ENCODE measurements at places on chromosomes 7 and 10.
A peak's percentile ranks its signal among the peaks of the same experiment; 100 is the strongest.

DNA sequence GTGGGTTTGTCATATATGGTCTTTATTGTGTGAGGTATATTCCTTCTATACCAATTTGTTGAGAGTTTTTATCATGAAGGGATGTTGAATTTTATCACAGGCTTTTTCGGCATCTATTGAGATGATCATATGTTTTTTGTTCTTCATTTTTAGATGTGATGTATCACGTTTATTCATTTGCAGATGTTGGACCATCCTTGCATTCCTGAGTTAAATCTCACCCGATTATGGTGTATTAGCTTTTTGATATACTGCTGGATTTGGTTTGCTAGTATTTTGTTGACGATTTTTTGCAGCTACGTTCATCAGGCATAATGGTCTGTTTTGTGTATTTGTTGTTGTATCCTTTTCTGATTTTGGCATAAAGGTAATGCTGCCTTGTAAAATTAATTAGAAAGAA is 311.0 kb downstream of the PTEN start:
- DNase-seq = no peak

DNA sequence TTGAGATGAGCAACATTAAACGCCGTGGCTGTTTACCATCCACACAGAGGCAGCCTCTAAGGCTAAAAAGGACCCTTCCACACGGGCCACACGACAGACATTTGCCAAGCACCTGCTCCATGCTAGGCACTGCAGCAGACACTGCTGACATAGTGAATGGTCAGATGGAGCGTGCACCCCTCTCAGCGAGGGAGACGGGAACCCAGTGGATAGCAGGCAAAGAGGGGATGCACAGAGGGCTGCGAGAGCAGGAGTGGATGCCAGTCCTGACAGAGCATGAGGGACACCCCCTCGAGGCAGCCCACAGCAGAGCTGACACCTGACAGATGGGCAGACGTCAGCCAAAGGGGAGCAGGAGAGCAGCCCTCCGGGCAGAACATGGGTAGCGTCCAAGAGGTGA is 5.6 kb upstream of the STK32C start:
- DNase-seq = no peak

- DNase-seq = peak; percentile 52
Measured at GRCh38 chr7:150404805-150405583, 25.9 kb downstream of the ZNF775 start.

DNA sequence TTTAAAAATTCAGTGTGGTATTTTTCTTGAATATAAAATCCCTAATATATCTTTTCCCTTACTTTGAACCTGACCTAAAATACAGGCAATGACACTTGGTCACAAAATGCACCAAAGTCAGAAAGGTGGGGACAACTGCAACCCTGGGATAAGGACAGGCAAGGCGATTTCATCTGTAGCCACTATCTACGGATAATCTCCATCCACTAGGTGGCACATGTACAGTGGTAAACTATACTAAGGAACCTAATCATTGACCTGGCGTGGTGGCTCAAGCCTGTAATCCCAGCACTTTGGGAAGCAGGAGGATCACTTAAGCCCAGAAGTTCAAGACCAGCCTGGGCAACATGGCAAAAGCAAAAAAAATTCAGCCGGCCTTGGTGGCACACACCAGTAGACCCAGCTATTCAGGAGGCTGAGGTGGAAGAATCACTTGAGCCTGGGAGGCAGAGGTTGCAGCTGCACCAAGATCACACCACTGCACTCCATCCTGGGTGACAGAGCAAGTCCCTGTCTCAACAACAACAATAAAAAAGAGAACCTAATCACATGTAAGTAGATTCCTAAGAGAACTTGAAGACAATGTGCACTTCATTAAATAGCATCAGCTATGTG is 98.9 kb downstream of the KMT2C start:
- no peak for DNase-seq

- no peak for DNase-seq
Measured at GRCh38 chr7:12967322-12967721, 279.9 kb downstream of the ARL4A start.

DNA sequence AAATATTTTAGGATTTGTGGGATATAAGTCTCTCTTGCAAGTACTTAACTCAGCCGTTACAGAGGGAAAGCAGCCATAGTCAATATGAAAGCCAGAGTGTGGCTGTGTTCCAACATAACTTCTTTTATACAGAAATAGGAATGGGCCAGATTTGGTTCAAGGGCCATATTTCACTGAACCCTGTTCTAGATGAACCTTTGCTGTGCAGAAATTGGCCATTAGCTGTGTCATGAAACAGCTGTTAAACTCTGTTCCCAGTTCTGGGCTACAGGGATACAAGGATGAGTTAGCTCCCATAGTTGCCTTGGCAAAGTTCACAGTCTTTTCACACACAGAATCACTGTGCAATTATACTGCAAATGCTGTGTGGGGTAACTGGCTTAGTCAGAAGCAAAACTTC is 213.9 kb upstream of the LRRN3 start:
- DNase-seq = no peak

- DNase-seq = no peak
Measured at GRCh38 chr10:61301575-61301974, 151.6 kb downstream of the TMEM26 start.

DNA sequence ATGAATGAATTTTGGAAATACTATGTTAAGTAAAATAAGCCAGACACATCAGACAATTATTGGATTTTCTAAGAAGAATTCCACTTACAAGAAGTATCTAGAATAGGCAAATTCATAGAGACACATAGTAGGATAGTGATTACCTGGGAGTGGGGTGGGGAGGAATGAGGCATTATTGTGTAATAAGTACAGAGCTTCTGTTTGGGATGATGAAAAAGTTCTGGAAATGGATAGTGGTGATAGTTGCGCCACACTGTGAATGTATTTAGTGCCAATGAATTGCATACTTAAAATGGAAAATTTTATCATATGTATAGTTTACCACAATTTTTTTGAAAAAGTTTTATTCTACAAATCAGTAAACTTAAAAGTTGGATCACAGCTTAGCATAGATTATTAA is 297.2 kb upstream of the KAT6B start:
- DNase-seq = no peak

GRCh38 chr7:13708670-13709069 is 280.8 kb downstream of the ETV1 start:
- DNase-seq = no peak

DNA sequence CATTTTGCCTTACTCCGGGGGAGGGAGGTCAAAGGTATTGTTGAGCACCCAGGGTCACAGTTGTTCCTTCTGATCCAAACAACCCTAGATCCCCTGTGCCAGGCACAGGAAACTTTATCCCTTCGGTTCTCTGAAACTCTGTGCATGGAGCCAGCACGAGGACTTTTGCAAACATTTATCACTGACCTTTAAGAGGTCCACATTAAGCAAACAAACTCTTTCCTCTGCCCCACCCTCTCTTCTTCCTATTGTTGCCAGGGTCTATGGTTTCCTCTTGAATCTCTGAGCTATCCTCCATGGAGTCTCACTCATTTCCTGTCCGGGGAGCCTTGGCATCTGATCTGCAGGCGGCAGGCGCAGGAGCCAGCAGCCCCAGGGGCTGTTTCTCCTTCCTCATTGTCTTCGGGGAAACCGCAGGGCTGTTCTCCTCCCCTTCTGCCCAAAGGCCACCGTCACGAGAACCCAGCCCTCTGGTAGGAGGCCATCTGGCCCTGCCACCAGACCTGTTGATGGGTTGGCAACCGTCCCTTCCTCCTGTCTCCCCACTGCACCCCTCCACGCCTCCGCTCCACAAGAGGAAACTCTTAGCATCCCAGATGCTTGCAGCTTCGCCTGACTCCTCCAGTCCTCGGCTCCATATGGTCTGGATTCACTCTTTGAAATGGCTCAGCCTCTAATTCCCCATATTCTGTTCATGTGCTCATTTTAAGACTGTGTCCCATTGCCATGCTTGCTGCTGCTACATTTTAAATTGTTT is 327.3 kb upstream of the NRP1 start:
- no peak for DNase-seq

DNA sequence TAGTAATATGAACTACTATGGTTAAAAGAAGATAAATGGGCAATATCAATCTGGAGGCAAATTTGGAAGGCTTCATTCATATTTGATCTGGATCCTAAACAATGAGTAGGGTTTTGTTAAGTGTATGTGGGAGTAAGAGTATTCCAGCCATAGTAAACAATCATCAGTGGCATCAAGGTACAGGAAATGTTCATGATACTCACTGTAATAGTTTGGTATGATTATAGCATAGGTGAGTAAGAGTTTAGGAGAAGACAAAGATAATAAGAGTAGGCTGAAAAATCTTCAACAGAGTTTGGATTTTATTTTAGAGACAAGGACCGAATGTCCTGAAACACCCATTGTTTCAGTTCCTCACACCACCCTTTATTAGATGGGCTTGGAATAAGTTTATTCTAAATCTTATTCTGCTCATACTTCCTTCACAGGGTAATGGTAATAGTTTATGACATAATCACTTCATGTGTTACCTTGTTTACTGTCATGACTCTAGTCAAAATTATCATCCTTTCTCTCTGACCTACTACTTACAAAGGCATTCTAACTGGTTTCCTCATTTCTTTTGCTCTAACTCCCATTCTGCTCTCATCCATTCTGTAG is 38.9 kb downstream of the BRAF start:
- DNase-seq = no peak

DNA sequence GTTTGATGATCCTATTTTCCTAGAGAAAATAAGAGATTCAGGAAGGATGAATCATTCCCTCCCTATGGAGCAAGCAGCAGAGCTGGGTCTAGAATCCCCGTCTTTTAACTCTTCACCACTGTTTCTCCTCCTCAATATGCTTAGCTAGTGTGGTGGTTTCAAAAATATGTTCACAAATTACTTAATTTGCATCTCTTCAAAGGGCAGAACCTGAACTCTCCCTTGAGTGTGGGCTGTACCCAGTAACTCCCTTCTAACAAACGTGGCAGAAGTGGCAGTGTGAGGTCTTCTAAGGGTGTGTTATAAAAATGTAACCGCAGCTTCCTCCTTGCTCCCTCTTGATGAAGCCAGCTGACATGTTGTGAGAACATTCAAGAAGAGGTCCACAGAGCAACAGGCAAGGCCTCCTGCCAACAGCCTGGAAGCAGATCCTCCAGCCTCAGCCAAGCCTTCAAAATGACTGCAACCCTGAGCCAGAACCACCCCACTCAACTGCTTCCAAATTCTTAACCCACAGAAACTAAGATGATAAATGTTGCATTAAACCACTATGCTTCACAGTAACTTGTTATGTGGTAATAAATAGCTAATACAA is 36.6 kb downstream of the SRPK2 start:
- DNase-seq = peak; percentile 8

GRCh38 chr10:63456437-63457210 is 9.2 kb downstream of the JMJD1C start:
- DNase-seq = no peak

DNA sequence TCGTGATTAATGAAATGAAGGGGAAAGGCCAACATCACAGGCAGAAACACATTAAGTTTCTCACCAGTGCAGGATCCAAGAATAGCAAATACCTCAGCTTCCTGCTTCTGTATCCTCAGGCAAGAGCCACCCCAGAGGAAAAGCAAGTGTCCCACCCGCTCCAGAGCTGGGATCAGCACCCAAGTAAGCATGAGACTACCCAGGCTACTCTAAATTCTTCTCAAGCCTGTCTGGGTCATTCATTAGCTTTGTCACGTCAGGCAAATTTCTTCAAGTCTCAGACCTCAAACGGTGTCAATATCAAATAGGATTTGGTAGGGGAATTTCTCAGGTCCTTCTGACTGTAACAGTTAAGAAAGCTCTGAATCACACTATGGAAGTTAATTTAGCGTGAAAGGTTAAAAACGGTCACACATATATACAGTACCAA is 59.0 kb downstream of the GNA12 start:
- no peak for DNase-seq

DNA sequence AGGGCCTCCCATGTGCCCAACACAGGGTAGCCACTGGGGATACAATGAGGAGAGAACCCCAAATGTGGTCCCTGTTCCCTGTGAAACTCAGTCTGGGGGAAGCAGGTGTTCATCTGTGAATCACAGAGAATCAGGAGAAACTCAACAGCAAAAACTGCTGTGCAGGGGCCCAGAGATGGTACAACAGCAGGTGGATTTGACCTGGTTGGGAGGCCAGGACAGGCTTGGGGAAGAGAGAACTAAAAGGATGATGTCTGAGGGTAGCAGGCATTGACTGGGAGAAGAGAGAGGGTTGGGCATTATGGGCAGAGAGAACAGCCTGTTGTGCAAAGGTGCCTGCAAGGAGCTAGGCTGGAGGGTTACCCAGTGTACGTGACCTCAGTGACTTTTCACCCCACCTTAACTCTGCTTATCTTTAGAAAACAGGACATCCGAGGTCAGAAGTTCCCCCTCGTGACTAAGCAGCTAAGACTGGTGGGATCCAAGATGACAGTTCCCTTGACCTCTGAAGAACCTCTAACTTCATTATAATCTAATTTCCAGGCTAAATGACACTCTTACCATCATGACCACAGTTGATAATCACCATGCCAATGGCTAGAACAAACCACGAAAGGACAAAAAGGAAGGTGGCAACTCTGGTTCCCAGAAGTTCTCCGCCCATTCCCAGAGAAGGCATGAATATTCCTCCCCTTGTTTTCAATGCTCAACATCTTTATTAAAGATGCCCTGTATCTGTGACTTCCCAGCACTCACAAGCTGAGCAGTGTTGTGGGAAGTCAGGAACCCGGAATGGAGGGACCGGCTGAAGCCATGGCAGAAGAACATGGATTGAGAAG is 5.1 kb upstream of the ADAMTS14 start:
- DNase-seq = no peak

DNA sequence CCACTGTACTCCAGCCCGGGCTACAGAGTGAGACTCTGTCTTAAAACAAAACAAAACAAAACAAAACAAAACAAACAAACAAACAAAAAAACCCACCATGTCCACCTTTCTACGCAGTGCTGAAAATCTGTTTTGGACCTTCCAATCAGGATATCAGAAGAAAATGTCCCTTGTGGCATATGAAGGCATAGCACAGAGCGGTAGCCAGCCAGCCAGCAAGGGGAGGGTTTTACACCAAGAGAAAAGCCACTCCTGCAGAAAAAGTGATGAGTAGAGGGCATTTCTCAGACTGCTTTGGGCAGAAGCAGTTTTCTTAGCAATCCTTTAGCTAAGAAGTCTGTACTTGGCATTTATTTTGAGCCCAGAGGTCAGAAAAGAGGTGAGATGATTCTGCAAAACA is 612.2 kb downstream of the TYW1 start:
- DNase-seq = no peak

DNA sequence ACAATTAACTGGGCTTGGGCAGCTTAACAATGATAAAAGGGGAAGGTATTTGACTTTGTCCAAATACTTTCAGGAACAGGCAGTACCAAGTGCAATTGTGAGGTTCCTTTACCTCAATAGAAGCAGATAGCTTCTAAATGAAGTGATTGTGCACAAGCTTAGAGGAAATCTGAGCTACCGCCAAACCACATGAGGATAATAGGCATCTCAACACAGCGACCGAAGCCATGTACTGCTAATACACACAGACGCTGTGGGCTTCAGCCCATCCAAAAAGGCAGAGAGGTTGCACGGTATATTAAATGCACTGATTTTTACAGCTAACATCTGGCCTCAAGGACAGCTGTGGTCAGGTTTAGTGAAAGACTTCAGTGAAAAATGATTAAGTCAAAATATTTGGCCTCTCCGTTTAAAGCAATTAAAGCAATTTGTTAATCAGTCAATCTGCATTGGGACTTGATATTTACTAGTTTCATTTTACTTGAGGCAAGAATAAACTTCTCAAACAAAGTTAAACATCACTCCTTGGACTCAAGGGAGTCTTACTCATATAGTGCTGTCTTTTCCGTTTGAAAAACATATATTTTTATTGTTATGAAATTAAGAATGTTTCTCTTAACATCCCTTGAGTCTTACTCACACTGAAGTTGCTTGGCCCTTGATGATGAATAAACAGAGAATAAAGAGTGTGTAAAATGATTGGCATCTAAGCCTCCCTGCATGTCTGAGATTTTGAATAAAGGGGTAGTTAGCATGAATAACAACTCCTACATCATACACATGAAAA is 306.3 kb downstream of the C7orf25 start:
- DNase-seq = no peak

Measured in stimulated activated CD4-positive, alpha-beta T cell treated with anti-CD3 and anti-CD28 coated beads, TNF-alpha, amount 100 ng/mL, for 1 hour (primary cell).